ENCODE measurements at places on chromosomes 12 and 14. TPM values are rescaled to one million over a fixed set of nuclear protein-coding genes. Genes with fewer than 3 reads are reported as not detected.

The KRR1 gene
- 24.5 TPM for polyA plus RNA-seq

The LMNTD1 gene
- 0.14 TPM for polyA plus RNA-seq

GRCh38 chr12:131132118-131132892 is 178.6 kb downstream of the ADGRD1 start:
- no peaks in the 10 kb centered on the region for H3K36me3 ChIP-seq
- peak; percentile 36 for DNase-seq
- no peak overlapping the region for H3K4me3 ChIP-seq
- no peaks in the 10 kb centered on the region for H3K4me1 ChIP-seq

DNA sequence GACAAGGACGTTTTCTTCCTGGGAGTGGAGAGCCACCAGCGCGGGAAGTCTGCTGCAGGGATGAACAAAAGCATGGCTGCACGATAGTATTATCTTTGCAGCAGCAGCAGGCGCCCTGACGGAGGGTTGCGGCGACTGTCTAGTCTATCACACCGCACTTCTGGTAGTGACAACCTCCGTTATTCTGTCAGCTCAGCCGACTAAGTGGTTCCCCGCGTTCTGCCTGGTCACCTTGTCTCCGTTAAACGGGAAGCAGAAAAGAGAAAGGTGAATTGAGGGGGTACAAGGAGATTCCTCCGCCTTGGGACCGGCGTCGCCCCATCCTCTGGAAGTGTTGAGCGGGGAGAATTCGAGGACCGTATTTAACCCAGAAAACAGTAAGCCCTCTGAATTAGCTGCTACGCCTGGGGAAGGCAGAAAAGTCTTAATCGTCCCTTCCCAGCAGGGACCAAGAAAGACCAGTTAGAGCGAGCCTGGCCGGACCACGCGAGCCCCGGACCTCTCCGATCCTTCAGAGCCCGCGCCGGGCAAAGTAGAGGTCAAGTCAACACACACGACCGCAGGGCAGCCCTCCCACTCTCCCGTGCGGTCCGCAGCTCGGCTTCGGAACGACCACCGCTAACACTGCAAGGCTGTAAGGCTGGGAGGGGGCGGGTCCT is 536 bp upstream of the DAAM1 start:
- peak; percentile 53 for DNase-seq
- H3K27ac ChIP-seq: peak overlapping the region; percentile 88
- H3K27me3 ChIP-seq: peaks cover 2% of the 10 kb centered on the region
- peak overlapping the region; percentile 66 for H3K4me3 ChIP-seq

GRCh38 chr12:105933671-105934665 is 204.8 kb downstream of the NUAK1 start:
- H3K36me3 ChIP-seq: no peaks in the 10 kb centered on the region
- DNase-seq: no peak
- no peak overlapping the region for H3K27ac ChIP-seq
- no peaks in the 10 kb centered on the region for H3K27me3 ChIP-seq
- H3K4me1 ChIP-seq: no peaks in the 10 kb centered on the region

DNA sequence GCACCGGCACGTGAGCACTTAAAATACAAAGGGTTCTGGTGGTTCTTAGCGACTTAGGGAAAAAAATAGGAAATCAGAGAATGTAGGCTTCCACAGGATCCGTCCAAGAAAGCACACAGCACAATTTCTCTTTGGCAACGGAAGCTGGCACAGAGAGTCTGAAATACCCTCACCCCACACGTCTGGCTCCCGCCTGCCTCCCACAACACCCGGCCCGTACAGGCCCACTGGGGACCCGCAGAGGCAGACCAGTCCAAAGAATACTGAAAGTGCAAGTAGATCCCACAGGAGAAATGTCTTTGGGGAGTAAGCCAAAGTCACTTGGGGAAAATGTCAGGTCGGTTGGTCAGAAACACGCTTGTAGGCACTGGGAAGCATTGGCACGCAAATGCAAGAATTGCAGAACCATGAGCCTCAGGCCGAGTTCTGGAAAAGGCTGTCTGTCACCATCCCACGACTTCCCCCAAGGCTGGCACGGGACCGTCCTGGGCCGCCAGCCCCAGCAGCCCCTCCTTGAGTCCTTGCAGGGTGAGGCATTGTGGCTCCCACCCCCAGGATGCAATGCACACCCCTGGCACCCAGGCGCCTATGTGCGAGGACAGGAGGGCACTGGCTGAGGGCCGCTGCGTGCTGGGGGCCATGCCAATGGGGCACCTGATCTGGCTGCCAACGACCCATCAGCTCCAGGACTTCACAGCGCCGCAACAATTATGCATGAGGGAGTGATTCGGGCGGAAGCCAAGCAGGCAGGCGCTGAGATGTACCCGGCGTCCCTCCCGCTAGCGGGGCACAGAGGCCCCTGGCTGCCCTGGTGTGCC is 29.7 kb downstream of the CHGA start:
- H3K36me3 ChIP-seq: peaks cover 14% of the 10 kb centered on the region
- H3K27me3 ChIP-seq: no peaks in the 10 kb centered on the region
- no peak overlapping the region for H3K4me3 ChIP-seq
- H3K4me1 ChIP-seq: no peaks in the 10 kb centered on the region
- DNase-seq: no peak

GRCh38 chr12:25463521-25463920 is 89.6 kb downstream of the LMNTD1 start:
- H3K4me3 ChIP-seq: no peak overlapping the region
- no peak for DNase-seq
- no peak overlapping the region for H3K27ac ChIP-seq
- H3K27me3 ChIP-seq: no peaks in the 10 kb centered on the region

DNA sequence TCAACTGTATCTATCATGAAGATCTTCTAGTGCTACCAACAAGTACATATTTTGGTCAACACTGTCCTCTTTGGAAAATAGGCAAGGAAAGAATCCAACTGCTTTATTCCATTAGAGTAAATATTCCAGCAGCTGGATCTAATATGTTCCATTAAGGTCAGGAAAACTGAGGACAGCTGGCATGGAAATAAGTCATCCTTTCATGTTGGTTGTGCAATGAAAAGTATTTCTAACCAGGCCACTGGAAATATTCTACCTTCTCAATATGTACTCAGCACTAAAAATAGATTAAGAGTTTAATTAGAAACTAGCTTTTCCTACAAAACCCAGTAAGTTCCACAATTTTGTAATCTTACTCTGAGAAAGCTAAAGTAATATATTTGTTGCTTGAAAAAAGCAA is 19.6 kb downstream of the HIGD1C start:
- peaks cover 20% of the 10 kb centered on the region for H3K36me3 ChIP-seq
- no peaks in the 10 kb centered on the region for H3K27me3 ChIP-seq
- DNase-seq: no peak

- peaks cover 28% of the 10 kb centered on the region for H3K4me1 ChIP-seq
- H3K4me3 ChIP-seq: no peak overlapping the region
- peaks cover 15% of the 10 kb centered on the region for H3K36me3 ChIP-seq
- no peak overlapping the region for H3K27ac ChIP-seq
- H3K27me3 ChIP-seq: no peaks in the 10 kb centered on the region
- DNase-seq: no peak
Measured at GRCh38 chr12:96237465-96238077, 43.4 kb downstream of the ELK3 start.

GRCh38 chr14:47365233-47365632 is 310.2 kb downstream of the MDGA2 start:
- no peaks in the 10 kb centered on the region for H3K4me1 ChIP-seq
- H3K36me3 ChIP-seq: no peaks in the 10 kb centered on the region
- H3K27ac ChIP-seq: no peak overlapping the region
- no peak for DNase-seq

All from thymus (tissue), 14 donors.